ENCODE measurements at places on chromosomes 3 and 15.
A peak's percentile ranks its signal among the peaks of the same experiment; 100 is the strongest.

DNA sequence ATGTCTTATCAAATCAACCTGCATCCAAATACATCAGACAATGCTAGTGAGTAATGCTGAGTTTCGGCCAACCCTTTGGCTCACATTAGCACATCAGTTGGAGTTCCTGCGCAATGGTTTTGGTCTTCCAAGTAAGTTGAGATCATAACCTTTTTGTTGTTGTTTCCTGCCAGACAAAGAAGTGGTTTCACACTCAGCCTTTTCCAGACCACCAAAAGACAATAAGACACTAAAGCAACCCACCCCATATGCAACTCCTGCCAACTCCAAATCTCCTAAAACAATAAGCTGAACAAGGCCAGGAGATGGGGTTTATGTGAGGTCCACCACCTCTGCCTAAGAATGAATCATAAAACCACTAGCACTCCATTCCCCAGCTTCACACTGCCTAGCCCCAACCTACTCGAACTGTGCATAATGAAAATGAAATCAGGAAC is 177.0 kb downstream of the ERC2 start:
- DNase-seq: no peak

GRCh38 chr15:68653031-68653635 is 74.3 kb downstream of the CORO2B start:
- no peak for DNase-seq

- no peak for DNase-seq
Observed at GRCh38 chr3:66107855-66108254, 69.1 kb upstream of the MAGI1 start.

- no peak for DNase-seq
Observed at GRCh38 chr3:187550446-187550845, 119.7 kb downstream of the SST start.

DNA sequence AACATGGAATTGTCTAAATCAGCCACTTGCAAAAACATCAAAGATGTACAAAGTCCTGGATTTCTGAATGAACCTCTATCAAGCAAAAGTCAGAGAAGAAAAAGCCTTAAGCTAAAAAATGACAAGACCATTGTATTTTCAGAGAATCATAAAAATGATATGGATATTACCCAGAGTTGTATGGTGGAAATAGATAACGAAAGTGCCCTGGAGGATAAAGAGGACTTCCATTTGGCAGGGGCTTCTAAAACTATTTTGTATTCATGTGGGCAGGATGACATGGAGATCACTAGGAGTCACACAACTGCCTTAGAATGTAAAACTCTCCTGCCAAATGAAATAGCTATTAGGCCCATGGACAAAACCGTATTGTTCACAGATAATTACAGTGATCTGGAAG is 29.3 kb downstream of the KNL1 start:
- DNase-seq: no peak

DNA sequence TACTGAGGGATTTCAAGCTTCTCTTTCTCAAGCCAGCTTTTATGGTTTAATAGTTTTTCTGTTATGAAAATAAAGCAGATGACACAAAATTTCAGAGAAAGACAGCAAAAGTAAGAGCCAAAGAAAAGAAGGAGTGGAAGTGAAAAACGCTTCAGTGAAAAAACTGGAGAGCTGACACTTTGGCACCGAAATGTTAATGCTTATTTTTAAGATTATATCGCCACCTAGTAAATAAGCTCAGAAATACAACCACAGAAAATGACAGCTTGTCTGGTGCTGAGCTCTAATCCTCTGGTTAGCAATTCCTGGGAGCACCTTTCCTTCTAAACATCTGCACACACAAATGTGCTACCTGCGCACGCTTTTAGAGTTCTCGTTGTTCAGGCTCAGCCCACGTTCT is 101.6 kb downstream of the ZPLD1 start:
- peak; percentile 20 for DNase-seq

- DNase-seq: no peak
Observed at GRCh38 chr3:46496746-46497555, 825 bp upstream of the RTP3 start.

DNA sequence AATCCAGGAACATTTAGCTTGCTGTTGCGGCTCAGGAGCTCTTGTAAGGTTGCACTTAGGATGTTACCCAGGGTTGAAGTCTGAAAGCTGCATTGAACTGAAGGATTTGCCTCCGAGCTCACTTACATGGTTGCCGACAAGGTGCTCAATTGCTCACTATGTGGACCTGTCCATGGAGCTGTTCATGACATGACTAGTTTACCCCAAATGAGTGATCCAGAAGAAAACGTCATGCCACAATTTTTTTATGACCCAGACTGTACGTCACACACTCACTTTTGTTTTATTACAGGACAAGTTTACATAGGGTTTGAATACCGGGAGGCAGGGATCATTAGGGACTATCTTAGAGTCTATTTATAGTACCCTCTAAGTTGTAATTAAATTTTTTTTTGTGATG is 21.0 kb upstream of the CLDN11 start:
- no peak for DNase-seq

DNA sequence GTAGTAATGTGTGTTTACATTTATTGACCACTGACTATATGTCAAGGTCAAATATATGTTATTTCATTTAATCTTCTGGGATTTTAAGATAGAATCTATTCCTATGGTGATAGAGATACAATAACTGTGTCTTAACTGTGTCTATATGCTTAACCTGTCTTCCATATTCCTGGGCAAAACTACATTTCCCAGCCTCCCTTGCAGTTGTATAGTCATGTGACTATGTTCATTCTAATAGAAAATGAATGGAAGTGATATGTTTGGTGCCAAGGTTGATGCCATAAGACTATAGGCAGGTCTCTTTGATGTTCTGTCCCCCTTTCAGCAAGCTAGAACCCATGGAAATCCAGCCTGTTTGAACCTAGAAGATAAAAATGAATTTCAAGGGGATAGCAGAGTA is 258.8 kb upstream of the PDZRN3 start:
- no peak for DNase-seq

DNA sequence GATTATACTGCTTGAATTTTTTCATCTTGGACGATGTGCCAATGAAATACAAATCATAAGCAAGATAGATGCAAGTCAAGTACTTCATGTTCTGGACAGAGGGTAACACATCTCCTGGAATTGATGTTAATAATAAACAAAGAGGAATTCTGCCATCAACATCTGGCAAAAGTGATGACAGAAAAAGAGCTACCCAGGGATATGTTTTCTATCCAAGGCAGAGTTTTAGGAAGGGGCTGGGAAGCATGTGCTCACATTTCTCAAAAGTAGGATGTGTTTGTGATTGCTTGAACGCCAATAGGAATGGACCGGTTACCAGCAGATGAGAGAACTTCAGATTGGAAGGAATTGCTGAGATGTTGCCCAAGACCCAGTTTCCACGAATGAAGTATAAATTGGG is 242.6 kb upstream of the AGTR1 start:
- DNase-seq: no peak

DNA sequence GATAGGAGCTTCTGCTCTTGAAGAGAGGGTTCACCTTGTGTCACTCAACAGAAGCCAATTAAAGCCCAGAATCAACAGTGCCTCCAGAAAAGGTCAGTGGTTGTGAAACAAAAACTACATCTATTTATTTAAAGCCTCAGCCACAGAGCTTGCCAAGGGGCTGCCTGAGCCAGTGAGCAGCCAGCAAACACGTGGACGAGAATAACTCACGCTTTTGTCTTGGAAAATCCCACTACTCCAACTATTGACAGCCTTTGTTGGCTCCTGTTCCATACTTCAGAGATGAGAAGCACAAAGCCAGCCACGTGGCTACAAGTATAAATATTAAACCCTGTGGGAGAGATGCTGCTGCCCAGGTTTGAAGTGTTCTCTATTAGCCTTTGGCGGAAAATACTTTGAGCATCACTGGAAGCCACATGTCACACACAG is 10.3 kb downstream of the GPR156 start:
- DNase-seq: no peak

DNA sequence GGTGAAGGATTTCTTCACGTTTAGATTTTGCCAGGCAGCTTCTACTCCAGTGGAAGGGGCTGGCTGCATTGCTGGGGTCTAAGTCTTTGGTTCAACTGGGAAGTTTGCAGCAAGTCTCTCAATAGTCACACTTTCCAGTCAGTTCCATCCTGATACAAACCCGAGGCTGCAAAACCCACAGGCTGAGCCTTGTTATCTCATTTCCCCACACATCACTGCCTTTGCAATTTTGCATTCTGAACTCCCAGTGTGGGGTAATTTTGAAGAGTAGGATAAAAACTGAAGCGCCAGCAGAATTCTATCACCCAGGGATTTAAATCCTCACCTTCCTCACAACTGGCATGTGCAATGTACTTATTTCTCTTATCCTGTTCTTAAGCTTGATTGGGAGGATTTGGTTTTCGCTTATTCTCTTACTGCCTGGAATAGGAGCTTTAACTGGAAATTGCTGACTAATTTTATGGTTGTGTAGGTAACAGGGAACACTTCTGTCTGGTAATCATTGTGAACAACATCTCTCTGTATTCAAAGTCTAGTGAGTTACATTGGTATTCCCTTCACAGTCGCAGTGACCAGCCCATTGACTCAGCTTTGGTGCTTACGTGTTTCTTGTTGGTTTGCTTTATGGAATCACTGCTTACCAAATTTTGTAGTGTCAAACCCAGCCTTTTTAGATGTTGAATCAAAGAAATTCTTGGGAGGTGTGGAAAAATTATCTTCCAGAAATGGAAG is 142.0 kb upstream of the TOPAZ1 start:
- DNase-seq: no peak

DNA sequence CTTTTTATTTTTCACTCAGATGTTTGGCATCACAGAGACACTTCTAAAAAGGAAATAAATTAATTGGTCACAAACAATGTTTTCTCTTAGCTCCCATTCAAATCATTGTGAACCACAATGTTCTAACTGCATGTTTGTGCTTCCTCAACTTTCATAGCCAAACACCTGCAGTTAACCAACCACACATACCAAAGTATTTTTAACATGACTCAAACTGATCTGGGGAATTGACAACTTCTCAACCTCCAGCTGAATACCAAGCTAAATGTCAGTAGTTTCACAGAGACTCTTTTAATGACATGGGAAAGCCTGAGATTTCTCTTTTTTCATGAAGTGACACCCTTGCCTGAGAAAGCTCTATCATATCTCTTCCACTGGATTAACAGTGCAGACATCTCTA is 217.9 kb upstream of the MME start:
- no peak for DNase-seq

GRCh38 chr3:112481302-112481721 is 18.0 kb downstream of the BTLA start:
- no peak for DNase-seq

DNA sequence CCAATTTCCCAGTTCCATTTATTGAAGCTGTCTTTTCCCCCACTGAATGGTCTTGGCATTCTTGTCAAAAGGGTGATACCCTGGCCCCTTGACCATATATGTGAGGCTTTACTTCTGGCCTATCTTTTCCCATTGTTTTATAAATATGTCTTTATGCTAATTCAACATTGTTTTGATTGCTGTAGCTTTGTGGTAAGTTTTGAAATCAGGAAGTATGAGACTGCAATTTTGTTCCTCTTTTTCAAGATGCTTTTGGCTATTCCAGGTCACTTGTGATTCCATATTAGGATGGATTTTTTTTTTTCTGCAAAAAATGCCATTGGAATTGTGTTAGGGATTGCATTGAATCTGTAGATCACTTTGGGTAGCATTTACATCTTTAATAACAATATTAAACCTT is 141.2 kb upstream of the MANF start:
- peak; percentile 54 for DNase-seq

- no peak for DNase-seq
Observed at GRCh38 chr3:125961289-125961589, 7.7 kb upstream of the ROPN1B start.

Data from inflammatory macrophage treated with lipopolysaccharide for 1 hour (primary cell).